ENCODE measurements at places on chromosomes 11 and 22.

DNA sequence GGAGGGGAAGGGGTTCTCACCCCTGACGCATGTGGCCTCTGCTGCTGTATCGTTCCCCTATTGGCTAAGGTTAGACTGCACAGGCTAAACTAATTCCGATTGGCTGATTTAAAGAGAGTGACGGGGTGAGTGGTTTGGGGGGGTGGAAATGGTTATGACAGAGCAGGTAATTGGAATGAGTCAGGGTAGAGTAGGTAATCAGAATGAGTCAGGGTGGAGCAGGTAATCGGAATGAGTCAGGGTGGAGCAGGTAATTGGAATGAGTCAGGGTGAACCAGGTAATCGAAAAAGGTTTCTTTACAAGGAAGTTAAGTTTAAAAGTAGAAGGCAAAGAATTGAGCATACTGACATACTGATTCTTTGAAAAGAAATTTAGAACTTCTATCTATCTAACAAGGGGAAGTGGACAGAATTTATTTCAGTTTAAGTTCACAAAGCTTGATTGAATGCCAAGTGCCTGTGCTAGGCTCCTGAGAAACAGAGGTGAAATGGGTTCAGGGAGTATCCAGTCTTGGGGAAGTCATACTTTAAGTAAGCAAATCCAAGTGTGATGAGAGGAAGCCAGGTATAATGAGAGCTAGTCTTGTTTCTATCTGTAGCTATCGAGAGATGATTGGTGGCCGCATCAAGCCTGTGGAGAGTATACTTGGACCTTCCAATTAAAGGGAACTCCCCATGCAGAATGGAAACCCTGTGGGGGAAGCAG, 58.0 kb downstream of the C11orf91 start:
- DNase-seq: no peak

DNA sequence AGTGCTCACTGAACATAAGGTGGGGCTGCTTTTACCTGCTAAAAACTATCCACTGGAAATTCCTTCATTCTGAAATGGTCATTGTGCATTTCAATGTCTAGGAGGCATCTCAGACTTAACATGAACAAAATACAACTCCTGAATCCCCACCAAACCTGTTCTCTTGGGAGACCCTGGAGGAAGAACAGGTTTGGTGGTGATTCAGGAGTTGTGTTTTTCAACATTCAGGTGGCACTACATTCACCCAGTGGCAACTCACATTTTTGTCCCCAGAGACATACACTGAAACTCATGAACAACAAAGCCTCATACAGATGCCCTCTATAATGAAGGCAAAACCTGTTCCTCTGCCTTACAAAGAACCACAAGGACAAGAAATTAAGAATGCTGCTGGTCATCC, 64.3 kb upstream of the CYP2D6 start:
- no peak for DNase-seq

GRCh38 chr11:113133071-113133470, 171.9 kb downstream of the NCAM1 start:
- DNase-seq: no peak

DNA sequence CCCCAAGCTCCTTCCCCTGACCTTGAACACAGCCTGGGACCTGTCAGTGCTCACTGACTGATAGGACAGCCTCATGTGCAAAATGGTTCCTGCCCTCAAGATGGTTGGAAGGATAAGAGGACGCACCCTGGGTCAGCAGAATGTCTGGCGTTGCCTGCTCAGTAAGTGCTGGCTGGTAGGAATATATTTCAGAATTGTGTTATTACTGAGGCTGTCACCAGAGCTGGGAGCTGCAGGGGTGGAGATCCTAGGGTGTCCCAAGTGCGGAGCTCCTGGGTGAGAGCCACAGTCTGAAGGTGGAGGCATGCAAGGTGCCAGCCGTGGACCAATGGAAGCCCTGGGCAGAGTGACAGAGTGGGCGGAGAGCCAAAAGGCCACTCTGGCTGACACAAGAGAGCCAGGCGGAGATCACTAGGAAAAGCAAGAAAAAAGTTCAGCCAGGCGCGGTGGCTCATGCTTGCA, 1.0 kb upstream of the SEC14L4 start:
- no peak for DNase-seq

GRCh38 chr11:128379587-128380580, 207.5 kb downstream of the ETS1 start:
- DNase-seq: no peak

DNA sequence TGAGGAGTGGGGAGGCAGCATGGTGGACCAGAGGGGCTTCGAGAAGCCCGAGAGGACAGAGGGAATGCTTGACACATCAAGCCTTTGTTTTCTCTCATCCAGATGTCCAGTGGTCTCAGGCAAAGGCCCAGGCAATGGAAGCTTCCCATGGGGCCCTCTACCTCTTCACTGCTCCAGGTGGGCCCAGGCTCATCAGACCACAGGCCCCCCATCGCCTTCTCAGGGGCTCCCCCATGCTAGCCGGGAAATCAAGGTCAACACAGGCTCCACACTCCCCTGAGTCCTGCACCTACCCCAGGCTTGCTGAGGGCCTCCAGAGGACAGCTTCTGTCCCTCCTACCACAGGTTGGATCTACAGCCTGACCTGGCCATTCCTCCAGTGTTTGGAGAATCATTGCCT, 157.5 kb downstream of the CHST1 start:
- DNase-seq: no peak

GRCh38 chr22:45615364-45615763, 56.3 kb upstream of the ATXN10 start:
- no peak for DNase-seq

Data from HS-5 (cell line).